ENCODE measurements at places on chromosomes 5 and 9.

DNA sequence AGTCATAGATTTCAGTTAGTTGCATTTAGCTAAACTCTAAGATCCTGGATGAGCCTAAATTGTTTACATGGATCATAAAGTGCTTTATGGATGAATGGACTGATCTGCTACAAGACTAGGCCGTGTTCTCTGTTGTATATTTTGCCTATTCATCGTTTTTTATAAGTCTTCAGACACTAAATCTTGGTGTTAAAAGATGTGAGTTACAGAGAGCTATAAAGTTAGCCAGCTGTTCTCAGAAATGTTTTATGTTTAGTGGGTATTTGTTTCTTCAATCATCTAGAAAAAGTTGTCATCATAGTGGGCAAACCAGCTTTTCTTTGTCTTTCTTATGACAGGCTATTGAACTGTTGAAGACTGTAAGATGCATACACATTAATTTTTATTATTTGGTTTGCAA is 585.8 kb upstream of the SEMA6A start:
- DNase-seq: no peak

GRCh38 chr5:79396265-79396664 is 117.7 kb downstream of the HOMER1 start:
- DNase-seq: no peak

GRCh38 chr9:87497604-87498045 is at the start of gene DAPK1:
Gene DAPK1, plus strand, starts transcription at chr9:87497867. Its CDS starts 1,211 bp downstream, at chr9:87499078.
- no peak for DNase-seq

GRCh38 chr9:21070171-21070571 is 7.6 kb downstream of the IFNB1 start:
- DNase-seq: no peak

DNA sequence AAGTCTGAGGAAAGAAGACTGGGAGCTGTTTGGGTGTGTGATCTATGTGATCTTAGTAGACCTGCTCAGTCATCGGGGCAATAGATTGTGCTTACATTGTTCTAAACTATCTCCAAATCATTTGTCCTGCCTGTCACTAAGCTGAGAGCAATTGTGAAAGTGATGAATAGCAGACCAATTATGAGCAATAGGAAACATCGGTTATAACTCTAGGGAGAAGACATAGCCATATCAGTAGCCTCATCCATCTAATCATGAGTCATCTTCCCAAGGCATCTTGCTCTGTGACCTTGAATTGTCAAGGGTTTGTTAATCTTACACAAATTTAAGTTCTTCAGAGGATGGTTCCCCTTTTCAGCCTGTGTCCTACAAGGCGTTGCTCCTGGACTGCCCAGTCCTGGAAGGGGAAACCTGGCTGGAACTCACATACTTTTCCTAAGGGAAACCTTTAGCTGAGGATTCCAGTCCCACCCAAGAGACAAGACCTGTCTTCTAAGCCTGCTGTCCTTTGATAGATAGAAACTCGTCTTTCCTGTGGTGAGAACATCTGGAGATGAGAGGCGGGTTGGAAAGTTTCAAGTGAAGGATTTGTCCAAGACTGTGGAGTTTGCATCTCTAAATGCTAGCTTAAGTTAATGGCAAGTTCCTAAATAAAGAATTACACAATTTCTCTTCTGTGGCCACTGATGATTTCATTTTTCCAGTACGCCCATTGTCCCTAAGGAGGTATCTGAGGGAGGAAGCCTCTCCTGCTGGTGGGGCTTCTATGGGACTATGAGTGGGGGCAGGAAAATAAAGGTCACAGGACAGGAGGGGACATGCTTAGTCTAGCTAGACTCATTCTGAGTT is 53.9 kb upstream of the TRIM32 start:
- no peak for DNase-seq

DNA sequence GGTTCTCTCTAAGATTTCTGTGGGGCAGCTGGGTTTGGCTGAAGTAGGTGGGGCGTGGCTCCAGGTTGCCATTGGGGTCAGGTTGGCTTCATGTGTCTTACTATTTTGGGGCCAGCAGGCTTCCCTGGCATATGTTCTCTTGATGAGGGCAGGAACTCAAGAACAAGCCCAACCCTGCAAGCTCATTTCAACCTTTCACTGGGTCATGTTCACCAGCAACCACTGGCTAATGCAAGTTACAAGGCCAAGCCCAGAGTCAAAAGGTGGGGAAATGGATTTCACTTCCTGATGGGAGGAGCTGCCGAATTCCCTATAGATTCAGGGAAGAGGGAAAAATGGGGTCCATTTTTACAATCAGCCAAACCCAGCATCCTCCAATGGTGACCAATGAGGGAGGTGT is 34.0 kb upstream of the HAND1 start:
- no peak for DNase-seq
